CD4-positive, alpha-beta T cell treated with Interferon alpha-2 for 1 hour (primary cell): ENCODE measurements at places on chromosomes 3 and 15.

- no peak for DNase-seq
Measured at GRCh38 chr3:41502023-41502422, 302.7 kb downstream of the CTNNB1 start.

DNA sequence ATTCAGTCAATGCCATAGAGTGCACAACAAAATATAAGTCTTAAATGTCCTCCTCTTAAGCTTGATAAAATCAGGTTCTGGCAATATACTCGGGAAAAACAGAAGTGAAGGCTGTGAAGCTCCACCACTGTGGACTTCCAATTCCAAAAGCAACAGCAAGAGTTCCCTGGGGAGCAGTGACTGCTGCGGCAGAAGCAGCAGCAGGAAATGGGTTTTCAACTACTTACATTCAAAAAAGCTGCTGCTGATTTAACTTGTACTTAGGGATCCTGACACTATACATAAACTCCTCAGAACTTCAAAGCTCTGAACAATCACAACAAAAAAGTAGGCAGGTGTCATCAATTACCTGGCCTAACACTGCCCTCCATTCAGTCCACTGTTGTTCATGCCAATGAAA, 4.7 kb downstream of the CEP152 start:
- DNase-seq: no peak

- DNase-seq: no peak
Measured at GRCh38 chr15:44633603-44634002, 29.9 kb downstream of the SPG11 start.

GRCh38 chr3:159860269-159861116, 128.1 kb upstream of the IL12A start:
- no peak for DNase-seq

GRCh38 chr3:78875436-78875835, 892.4 kb downstream of the ROBO1 start:
- no peak for DNase-seq

DNA sequence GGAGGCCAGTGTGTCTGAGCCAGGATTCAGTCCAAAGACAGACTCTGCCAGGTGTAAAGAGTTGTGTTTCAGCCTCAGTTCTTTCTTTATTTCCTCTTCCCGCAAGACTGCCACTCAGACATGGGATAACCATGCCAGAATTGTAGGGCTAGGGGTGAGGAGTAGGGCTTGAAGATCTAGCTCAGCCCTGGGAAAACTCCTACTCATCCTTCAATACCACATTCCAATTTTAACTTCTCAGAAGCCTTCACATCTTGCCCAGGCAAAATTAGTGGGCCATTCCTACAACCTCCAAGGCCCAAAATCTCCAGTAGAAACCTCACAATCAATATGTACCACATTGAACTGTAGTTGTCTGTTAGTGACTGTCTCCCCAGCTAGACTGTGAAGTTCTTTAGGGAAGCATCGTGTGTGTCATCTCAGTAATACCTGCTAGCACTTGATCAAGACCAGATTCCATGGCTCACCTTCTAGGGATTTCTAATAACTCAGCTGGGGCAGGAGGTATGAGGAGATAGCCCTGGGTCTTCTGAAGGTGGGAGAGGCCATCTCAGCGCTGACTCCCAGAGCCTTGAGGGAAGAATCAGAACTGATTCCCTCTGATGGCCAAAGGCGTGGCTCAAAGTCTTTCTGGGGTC, 19.7 kb downstream of the HRH1 start:
- no peak for DNase-seq

DNA sequence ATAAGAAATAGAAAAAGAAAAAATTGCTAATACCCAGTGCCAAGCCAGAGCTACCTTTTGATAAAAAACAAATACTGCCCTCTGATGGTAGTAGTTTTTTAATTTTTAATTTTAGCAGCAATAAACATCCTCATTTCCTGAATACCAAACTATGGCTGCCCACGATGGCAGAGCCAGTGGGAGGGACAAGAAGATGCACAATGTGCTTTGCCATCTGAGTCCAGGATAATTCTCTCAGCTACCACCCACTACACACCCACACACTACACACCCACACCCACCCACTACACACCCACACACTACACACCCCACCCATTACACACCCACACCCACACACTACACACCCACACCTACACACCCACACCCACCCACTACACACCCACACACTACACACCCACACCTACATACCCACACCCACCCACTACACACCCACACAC, 17.8 kb downstream of the CEP19 start:
- DNase-seq: peak; percentile 33

DNA sequence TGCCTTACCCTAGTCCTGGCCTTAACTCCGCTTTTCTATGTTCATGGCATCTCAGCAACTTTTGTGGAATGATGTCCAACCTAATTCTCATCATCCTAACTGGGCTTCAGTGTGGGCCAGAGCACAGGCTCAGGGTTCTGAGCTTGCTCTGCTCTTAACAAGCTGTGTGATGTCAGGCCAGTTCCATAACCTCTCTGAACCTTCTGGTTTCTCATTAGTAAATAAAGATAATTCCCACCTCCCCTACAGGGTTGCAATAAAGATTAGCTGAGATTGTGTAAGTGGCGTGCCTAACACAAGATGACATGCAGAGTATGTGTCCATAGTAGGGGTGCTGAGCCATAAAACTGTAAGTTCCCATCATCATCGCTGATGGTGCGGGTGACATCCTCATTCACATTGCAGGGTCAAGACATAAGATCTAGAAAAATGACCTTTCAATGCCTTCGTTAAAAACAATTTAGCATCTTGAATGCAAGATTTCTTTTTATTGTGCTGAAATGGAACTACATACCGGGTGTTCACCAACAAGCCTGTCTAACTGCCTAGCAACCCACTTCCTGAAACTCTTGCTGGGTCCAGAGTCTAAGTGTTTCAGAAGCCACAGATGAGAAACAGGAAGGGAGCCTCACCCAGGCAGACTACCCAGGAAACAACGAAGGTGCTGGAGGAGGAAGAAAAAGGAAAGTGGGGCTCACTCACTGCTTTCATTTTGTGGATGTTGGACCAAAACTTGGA, 36.2 kb downstream of the CDCP1 start:
- peak; percentile 54 for DNase-seq

GRCh38 chr3:131729643-131730017, 226.9 kb upstream of the MRPL3 start:
- DNase-seq: no peak

- DNase-seq: no peak
Measured at GRCh38 chr3:126535636-126536035, 11.7 kb downstream of the CHST13 start.

DNA sequence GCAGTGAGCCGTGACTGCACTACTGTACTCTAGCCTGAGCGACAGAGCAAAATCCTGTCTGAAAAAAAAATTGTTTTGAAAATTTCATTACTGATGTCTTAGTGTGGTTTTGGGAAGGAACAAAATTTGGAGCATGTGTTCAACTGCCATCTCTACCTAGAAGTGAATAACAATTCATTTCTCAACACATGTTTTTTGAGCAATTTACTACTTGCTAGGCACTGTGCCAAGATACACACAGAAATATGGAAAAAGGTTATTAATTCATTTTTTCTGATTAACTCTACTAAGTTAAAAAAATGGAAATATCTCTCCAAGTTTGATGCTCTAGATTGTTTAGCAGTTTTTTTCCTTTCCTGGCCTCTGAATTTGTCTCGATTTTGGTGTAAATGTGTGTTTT, 5.2 kb upstream of the TCF12 start:
- DNase-seq: no peak

GRCh38 chr3:154642145-154642544, 212.2 kb upstream of the GPR149 start:
- DNase-seq: no peak

DNA sequence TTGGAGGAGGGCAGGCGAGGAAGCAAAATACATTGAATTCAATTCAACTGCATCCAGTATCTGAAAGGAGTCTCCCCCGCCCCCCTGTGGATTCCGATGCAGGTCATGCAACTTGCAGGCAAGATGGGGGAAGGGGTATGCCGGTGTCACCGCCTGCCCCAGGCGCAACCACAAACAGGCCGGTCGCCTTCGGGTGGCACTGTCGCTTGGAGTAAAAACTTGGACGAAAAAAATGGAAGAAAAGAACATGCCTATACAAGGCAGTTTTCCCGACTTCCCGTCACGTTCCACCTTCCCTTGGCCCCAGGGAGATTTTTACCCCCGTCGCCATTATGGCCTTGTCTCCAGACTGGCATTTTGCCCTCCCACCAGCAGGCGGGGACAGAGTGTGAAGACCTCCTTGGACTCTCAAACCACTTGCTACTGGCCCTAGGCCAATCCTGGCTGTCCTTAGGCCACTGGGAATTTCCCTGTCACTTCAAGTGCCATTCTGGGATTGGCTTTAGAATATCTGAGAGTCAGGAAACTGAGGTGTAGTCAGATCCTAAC, 1.6 kb upstream of the NTRK3 start:
- DNase-seq: no peak

GRCh38 chr3:72035606-72036005, 250.7 kb upstream of the PROK2 start:
- no peak for DNase-seq

- no peak for DNase-seq
Measured at GRCh38 chr15:79093352-79093935, 2.9 kb upstream of the RASGRF1 start.
